ENCODE measurements at places on chromosomes 16 and 17. TPM values are rescaled to one million over a fixed set of nuclear protein-coding genes. Genes with fewer than 3 reads are reported as not detected.

RHBDF1 gene
- 9.0 TPM for total RNA-seq

SEPTIN12 gene
- not detected for total RNA-seq

HS3ST3A1 gene
- total RNA-seq: 0.22 TPM

SCN4A gene
- 45.9 TPM for total RNA-seq

RUNDC3A gene
- total RNA-seq: not detected

NACA2 gene
- not detected for total RNA-seq

B3GNT9 gene
- 1.2 TPM for total RNA-seq

Data from psoas muscle (tissue), 8 donors.